ENCODE measurements at places on chromosomes 6 and 20.

DNA sequence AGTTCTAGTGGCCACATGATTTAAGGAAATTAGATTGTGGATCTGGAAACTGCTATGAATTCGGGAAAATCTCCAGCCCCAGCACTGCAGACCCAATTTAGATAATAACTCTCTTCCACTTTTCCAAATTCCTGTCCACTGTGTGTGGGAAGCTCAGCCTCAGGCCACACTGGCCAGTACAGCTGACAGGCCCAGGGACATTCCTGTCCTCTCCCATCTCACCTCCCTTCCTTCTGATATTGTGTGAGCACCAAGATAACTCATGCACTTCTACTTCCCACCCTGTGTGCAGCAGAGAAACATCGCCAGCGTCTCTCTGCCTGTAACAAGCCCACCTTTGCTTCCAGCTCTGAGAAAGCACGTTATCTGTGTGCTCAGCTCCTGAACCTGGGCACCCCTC, 145.1 kb upstream of the RREB1 start:
- DNase-seq, result no peak

GRCh38 chr6:73521351-73521985, 636 bp upstream of the EEF1A1 start:
- peak; percentile 82 for DNase-seq

- no peak for DNase-seq
Observed at GRCh38 chr20:54017846-54018245, 52.5 kb downstream of the BCAS1 start.

DNA sequence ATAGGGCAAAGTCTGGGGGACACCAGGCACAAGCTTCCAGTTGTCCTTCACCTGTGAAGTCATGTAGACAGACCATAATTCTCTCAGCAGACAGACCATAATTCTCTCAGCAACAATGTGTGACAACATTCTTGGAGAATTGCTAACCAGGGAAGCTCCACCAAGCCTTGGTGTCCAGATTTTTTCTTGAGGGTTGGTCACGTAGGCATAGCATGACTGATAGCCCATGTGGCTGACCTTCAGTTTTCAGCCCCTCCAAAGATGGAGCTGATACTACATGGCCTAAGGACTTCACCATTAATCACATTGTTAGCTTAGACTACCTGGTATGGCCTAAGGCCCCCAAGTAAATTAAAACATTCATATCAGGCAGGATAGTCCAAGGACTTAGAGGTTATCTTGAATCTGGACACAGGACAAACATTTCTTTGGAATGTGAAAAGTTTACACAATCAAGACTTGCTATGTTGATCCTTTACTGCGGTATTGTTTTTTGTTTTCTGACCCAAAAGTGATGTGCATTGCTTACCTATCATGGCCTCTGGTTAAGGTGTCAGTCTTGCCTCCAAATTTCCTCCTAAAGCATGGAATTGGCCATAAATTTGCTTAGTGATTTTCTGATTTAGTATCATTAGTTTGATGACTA, 76.9 kb downstream of the CEP57L1 start:
- no peak for DNase-seq

DNA sequence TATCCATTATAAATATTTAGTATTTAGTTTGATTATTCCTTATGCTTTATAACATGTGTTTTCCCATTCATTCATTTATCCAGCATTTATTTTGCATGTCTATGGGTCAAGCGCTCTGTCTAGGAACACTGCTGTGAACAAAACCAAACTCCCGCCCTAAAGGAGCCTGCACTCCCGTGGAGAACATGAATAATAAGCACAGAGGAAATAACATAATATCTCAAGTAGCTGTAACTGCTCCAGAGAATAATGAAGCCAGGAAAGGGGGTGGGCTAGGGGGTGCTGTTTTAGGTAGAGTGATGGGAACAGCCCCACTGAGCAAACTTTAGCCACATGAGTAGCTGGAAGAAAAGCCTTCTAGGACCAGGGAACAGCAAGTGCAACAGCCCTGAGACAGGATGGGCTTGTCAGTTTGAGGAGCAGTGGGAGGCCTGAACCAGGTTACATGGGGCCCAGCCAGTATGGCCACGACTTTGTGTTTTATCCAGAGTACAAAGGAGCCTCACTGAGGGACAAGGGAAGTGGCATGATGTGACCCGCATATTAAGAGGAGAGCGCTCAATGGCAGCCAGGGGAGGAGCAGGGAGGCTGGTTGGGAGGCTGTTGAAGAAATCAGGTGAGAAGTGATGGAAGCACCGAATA, 24.4 kb upstream of the PRND start:
- no peak for DNase-seq

DNA sequence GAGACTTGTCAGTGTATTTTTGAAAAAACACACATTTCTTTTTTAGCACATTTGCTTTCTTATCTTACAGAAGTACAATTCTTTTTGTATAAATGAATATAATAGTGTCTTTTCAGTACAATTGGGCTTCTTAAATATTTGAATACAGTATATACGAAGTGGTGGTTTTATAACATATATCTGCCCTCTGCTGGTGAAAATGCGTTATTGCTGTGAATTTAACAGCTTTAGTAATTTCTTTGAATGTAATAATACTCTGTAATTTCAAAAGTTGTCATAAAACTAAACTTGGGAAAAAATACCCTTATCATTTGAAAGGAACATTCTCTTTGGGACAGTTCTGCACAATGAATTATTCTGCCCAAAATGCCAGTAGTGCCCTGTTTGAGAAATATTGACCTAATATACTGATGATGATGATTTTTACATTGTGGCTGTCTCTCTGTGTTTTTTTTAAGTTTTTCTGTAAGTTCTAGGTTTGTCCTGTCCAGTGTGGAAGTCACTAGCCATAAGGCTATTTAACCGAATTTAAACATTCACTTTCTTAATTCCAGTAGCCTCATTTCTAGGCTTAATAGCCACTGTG, 19.0 kb downstream of the SMAP1 start:
- DNase-seq, result no peak

DNA sequence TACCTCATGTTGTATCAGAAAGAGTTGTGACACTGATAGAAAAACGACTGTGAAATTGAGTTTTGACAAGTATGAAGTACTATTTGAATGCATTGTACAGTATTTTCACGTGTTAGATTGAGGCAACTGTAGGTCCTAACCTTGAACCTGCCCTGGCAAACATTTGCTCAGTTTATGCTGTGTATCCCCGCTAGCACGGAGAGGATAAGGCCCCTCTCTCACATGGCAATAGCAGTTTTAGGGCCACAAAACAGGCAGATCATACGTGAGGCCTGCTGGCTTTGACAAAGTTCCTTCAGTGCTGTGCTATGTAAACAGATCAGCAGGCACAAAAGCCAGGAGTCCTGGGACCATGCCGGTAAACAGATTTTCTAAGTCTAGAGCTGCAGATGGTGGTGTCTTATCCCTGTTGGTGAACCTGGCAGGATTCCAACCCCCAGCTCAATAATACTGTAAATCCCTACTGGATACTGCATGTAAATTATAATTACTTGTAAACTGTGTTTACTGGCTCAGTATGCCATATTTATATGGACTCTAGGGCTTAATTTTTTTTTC, 23.8 kb upstream of the FAM217A start:
- DNase-seq, result no peak

GRCh38 chr20:61932711-61933480, 132.8 kb downstream of the TAF4 start:
- no peak for DNase-seq

DNA sequence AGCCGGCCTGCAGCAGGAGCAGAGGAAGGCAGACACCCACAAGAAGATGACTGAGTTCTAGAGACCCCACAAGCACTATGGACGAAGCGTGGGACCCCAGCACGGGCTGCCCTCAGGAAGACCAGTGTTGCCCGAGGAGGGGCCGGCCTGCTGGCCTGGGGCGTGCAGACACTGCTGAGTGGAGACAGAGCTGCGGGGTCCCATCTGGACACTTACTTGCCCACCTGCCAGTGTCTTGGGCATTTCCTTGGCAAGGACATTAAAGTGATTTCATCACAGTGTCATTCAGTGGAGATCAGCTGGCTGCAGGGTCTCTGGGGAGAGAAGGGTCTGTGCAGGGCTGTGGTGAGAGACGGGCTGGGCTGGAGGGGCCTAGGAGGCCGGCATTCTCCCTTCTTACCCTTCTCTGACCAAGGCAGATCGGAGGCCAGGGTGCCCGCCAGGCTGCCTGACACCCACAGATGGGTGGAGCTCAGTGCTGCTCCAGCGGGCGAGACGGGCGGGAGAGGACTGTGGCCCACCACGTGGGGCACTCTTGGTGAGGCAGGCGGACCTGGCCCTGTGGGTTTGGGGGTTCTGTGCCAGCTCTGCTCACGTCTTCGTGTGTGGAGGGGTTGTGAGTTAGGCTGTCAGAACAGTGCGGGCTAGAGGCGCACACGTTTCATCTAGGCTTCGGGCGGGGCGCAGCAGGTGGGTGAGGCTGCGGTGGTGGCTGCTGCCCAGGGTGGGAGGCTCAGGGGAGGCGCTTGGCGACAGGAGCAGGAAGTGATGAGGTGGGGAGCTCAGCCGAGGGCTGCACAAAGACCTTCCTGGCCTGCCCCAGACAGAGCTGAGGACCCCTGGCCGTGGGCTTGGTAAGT, at the start of gene LIME1:
Gene LIME1 (plus strand): TSS at position 806 of the 860 bp plus-strand sequence. CDS start 886 bp downstream, outside the sequence.
- DNase-seq, result peak; percentile 21

DNA sequence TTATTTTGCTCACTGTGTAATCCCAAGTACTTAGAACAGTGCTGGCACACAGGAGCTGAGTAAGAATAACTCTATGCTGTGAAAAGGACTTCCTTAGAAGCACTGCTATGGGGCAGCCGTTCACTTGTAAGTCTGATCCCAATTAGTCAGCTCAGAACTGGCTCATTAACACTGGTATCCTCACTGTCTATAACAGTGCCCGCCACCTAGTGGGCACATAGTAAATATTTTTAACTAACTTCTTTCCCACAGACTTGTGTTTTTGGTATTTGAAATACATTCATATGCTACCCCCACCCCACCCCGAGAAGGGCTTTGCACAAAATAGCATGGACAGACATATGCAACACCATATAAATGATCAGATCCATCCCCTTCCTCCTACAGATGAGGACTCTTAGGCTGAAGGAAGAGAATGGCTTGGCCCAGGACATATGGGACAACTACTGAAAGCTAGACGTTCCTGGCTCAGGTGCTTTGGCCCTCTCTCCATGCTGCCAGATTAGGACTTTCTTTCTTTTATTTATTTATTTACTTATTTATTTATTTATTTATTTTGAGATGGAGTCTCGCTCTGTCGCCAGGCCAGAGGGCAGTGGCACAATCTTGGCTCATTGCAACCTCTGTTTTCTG, 47.1 kb downstream of the DST start:
- no peak for DNase-seq

- DNase-seq, result peak; percentile 77
Observed at GRCh38 chr6:14804785-14805210, 441.1 kb upstream of the JARID2 start.

GRCh38 chr6:44113414-44113813, 13.8 kb downstream of the MRPL14 start:
- no peak for DNase-seq

DNA sequence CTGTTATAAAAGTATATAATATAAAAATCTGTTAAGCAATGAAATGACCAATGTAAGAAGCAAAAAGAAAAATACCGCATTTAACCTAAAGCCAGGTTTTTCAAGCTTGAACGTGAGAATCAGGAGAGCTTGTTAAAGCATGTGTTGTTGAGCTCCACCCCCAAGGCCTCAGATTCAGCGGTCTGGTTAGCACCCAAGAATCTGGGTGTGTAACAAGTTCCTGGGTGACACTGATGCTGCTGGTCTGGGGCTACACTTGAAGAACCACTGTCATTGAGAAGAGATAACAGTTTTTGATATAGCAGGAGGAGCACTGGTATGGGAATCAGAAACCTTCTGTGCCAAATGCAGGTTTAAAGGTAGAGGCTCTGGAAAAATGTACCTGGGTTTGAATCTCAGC, 154.0 kb downstream of the ID4 start:
- no peak for DNase-seq

DNA sequence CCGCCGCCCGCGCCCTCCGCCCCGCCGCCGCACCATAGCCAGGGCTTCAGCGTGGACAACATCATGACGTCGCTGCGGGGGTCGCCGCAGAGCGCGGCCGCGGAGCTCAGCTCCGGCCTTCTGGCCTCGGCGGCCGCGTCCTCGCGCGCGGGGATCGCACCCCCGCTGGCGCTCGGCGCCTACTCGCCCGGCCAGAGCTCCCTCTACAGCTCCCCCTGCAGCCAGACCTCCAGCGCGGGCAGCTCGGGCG, 1.5 kb downstream of the FOXC1 start:
- DNase-seq, result no peak

DNA sequence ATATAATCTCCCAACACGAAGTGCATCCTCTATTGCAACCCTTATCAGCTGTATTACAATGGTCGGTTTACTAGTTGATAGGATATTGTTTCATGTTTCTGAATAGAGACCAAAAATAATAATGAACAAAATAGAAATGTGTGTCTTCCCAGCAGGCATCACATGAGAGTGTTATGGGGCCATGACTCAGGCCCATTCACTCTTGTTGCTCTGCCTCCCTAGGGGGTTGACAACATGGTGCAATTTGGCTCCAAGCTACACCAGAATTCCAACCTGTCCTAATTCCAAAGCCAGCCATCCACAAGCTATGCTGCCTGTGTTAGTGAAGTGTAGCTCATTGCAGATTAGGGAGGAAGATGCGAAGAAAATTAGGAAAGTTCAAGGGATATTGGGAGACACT, 13.1 kb upstream of the SAYSD1 start:
- DNase-seq, result no peak

GRCh38 chr20:3510110-3510509, 39.3 kb downstream of the ATRN start:
- DNase-seq, result no peak

DNA sequence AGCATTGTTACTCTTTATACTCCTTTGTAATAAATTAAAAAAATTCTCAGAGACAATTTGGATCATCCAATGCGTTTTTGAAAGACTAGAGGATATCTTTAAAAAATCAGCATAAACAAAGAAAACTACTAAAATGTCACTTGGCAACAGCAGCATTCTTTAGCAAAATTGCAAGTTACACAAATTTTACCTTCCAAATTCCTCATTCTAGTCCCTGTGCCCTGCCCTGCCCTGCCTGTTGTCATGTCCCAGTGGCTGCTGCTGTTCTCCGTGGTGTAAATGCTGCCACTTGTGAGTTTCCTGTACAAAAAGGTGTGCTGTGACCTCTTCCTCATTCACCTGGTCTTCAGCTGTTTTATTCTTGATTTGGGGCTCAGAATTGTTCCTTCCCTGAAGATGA, 83.2 kb downstream of the CDC5L start:
- no peak for DNase-seq

DNA sequence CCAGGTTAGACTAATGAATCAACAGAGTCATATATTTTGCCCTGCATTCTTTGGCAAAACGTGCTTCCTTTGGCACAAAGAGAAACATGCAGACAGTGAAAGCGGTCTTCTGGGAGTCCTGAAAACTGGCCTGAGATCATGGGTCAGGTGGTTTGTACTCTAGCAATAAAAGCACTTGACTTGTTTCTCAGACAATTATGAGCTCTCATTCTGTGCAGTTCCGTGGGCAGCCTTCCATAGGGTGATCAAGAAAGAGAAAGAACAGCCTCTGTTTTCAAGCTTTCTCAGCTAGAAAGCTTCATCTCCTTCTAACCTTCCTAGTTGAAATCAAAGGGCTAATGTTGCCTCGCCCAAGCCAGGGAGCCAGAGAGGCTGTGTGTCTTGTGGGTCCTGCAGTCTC, 62.7 kb upstream of the ISM1 start:
- no peak for DNase-seq

Measured in caudate nucleus (tissue), 63 donors.